ENCODE measurements at places on chromosomes 3 and 15.

GRCh38 chr15:90419738-90420406, 31.8 kb downstream of the IQGAP1 start:
- no peak for DNase-seq

DNA sequence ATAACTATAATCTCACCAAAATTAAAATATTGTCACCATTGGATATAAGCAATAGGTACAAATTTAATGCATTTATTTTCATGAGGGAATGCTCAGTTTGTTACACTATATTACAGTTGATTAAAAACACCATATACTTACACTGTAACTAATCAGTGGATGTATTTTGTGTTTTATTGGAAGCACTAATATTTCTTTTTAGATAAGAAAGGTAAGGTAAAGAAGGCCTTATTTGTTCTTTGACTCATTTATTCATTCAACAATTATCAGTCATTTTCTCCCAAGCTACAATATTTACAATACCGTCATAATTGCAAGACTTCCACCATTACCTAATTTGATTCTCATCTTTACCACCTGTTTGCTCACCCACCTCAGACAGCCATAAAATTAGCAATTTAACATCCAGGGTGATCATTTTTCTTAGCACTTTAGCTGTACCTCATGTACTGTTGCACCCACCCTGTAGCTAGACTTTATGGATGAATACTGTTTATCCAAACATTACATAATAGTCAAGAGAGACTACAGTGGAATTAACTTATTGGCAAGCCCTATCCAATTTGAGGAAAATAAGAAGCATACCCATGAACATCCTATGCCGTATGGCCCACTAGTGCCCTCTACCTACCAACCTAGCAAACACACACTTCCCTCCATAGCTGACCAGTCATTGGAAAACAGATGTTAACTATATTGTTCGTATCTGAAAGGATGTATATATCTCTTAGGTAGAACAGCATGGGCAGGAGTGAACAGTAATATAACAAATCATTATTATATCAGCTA, 229.6 kb downstream of the BBX start:
- no peak for DNase-seq

DNA sequence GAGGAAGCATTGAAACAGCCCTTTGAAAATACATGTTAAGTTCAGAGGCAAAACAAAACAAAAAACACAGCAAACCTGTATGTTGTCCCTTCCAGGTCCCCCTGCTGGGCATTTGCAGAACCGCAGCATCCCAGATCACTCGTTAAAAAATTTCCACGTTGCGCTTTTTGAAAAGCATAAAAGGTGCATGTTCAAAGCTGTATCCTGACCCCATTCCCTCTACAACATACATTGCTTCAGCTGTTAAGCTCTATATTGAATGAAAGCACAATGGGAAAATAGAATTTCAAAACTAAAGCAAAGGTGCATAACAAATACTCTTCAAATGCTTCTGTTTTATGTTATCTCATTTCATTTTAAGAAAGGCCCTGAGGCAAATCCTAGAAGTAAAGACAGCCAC, 328.3 kb downstream of the THSD4 start:
- DNase-seq: peak; percentile 90

DNA sequence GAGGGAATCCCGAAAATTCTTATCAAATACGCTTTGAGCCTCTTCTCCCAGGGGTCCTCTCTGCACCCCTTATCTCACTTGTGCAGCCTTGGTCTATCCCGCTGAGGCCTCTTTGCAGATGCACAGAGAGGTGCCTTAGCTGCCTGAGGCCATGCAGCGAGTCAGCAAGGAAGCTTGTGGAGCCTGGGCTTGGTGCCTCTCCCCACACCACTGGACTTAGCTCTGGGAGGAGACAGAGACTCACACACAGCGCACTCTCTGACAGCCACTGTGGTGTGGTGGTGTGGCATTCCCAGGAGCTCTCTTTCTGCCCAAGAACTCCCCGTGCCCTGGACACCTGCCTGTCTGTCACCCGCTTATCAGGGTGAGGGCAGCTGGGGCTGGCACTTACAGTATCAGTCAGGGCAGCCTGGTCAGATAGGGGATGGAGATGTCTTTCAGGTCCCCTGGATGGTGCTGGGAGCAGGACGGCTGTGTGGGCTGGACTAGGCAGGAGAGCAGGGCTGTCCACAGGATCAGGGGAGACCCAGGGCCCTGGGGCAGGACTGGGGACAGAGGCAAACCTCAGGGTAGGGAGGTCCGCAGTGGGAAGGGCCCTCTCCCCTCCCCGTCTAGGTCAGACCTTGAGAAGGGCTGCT, 10.2 kb upstream of the LINGO1 start:
- DNase-seq: no peak

- DNase-seq: peak; percentile 40
Observed at GRCh38 chr15:80003171-80003570, 32.2 kb upstream of the BCL2A1 start.

- DNase-seq: no peak
Observed at GRCh38 chr3:99013777-99014315, 112.4 kb upstream of the DCBLD2 start.

- DNase-seq: no peak
Observed at GRCh38 chr3:163543662-163544061, 1534.6 kb downstream of the SI start.
